ENCODE measurements at places on chromosomes 5 and 9.

- no peak for DNase-seq
Measured at GRCh38 chr5:9351546-9351945, 194.3 kb downstream of the SEMA5A start.

DNA sequence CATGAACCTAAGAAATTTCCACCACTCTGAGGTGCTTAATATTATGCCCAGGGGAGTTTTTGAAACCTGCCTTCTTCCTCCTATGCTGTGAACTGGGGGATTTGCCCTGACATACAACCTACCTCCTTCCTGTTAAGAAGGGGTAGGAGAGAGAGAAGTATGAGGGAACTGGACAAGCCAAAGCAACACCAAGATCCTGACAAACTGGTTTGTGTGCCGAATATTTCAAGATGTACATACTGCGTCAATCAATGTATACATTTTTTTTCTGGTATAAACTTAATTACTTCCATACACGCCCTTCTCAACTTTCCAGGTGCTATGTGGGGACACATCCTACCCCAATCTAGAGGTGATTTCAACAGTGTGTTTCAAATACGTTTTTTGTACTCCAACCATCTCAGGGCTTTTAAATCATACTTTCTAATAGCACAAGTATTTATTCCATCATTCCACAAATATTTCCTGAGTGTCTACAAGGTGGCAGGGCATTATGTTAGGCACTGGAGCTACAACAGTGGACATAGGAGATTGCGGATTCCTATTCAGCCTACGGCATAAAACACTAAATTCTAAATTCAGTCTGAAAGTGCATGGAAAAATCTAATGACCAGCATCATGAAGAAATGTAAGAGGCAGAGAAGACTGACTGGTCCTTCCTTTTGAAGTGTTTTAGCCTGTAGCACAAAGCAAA lies 70.1 kb upstream of the IFNK start:
- DNase-seq: no peak

DNA sequence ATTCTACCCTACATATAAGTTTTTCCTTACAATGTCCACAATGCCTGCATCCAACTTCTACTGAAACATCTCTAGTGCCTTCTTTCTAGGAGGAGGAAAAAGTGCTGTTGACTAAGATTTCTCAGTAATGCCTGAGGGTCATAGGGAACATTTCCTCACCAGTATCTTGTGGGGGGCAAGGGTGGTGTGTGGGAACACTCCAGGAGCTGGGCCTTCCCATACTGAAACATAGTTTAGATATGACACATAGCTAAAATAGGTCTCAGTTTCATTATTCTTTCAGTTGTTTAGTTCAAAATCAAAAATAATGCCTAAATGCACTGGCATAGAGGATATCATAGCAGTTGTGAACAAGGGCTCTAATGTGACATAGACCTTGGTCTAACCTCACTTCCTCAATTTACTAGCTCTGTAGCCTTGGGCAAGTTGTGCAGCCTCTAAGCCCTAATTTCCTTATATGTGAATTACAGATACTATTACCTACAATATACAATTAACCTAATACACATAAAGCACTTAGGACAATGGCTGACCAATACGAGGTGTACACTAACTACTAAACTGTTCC lies 66.1 kb downstream of the HAPLN1 start:
- no peak for DNase-seq

GRCh38 chr5:144335561-144335960 lies 164.9 kb downstream of the KCTD16 start:
- DNase-seq: no peak

GRCh38 chr9:89864257-89864656 lies 259.4 kb downstream of the GADD45G start:
- DNase-seq: no peak
